Activated naive CD4-positive, alpha-beta T cell treated with anti-CD3 and anti-CD28 coated beads, Interleukin-2, amount 50 U/mL, for 72 hours (primary cell): ENCODE measurements at places on chromosomes 5 and 9. TPM values are rescaled to one million over a fixed set of nuclear protein-coding genes. Genes with fewer than 3 reads are reported as not detected.

DNA sequence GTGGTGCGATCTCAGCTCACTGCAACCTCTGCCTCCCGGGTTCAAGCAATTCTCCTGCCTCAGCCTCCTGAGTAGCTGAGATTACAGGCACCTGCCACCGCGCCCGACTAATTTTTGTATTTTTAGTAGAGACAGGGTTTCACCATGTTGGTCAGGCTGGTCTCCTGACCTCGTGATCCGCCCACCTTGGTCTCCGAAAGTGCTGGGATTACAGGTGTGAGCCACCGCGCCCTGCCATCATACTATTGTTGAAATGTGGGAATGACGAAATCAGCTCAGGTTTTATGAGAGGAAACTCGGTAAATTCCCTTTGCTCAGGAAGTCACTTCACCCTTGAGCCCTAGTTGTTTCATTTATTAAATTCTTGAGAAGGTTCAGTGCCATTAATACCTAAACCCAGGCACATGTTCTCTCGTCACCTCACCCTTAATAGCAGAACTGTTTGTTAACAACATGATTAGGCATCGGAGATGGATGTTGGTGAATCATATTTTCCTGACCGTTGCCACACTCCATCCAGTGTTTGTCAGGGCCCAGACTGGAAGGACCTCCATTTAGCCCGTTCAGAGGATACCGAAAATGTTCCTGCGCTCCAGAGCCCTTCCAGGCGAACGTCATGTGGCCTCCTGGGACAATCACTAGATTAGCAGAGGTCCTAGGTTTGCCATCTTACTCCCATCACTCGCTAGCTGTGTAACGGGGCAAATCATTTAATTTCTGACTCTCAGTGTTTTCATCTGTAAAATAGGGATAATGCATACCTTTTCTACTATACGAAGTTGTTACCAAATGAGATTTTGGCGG, 20.0 kb upstream of the CREBRF start:
- peak; percentile 74 for DNase-seq

DNA sequence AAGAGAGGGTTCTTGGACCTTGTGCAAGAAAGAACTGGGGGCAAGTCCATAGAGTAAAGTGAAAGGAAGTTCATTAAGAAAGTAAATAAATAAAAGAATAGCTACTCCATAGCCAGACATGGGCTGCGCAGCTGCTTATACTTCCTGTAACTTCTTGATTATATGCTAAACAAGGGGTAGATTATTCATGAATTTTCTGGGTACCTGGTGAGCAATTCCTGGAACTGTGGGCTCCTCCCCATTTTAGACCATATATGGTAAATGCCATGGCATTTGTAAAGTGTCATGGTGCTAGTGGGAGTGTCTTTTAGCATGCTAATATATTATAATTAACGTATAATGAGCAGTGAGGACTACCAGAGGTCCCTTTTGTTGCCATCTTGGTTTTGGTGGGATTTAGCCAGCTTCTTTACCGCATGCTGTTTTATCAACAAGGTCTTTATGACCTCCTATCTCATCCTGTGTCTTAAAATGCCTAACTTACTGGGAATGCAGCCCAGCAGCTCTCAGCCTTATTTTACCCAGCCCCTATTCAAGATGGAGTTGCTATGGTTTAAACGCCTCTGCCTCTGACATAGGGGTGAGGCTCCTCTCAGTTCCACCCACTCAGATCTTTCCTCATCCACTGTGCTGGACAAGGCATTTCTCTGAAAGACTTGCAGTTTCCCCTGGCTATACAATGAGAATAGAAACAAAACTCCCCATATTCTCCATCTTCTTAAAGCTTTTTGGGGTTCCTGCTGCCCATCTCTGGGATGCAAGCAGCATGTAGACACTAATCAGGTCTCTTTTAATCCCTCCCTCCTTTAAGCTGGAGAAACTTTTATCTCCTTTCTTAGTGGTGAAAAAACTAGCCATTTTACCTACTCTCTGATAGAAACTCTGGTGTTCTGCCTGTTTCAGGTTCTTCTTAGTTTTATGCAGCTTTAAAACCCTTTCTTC, 91.2 kb downstream of the ARRDC3 start:
- DNase-seq: no peak

DNA sequence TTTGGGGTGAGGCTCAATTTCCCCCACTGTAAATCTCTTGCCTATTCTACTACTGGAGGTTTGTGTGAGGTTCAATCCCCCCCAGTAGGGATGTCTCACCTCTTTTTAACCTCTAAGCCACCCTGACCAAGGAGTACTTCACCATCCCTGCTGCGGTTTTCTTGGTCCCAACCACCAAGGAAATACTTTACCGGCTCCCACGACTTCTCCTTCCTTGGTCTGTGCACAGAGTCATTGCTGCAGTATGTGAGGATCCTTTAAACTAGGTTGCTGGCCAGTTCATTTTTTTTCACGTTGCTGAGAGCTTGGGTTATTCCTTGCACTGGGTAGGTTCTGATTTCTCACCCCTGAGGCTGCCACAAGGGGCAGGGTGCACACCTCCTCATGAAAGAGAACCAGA, 22.5 kb upstream of the HMGCS1 start:
- no peak for DNase-seq

DNA sequence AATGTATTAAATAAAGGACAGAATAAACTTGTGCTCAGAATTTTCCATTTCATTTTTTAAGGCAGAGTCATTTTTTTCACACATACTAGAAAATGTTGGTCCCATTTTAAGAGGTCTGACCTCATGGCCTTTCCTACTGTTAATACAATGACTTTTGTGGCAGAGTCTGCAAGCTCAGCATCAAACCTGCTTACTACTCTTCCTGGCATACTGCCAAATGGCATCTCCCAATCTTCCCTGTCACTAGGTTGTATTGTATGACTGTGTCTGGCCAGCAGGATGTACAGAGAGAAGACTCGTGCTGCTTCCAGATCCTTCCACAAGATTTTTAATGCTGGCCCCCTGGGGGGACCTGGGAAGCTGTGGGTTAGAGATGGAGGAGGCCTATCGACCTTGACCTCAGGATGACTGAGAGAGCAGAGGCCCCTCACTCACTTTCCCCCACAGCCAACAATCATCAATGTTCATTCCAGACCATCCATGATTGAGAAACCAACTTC, 64.7 kb downstream of the BARX1 start:
- DNase-seq: no peak

DNA sequence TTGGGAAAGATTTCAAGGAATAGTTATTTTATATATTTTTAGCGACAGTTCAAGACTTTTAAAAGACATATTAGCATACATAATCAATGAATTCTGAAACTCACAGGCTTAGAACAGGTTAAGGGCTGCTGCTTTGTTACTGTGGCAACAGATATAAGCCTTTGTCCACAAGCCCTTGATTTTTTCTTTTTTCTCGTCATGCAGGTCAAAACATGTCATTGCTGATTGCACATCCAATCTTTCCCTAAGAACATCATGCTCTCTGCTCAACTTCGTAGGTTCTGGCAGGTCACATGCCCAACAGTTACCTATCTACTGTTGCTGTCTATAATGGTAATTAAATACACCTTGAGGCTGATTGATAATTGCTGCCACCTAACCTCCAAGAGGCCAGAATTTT, 172.5 kb upstream of the PTPRD start:
- DNase-seq: no peak

- DNase-seq: no peak
These were observed 141.9 kb downstream of the MAPKAP1 start for GRCh38 chr9:125565126-125565525.

DNA sequence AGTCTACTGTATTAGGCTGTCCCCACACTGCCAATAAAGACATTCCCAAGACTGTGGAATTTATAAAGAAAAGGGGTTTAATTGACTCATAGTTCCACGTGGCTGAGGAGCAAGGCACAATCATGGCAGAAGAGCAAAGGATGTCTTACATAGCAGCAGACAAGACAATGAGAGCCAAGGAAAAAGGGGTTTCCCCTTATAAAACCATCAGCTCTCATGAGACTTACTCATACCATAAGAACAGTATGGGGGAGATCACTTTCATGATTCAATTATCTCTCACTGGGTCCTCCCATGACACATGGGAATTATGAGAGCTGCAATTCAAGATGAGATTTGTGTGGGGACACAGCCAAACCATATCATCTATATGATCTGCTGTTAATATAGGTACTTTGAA, 14.8 kb upstream of the FSTL4 start:
- no peak for DNase-seq

DNA sequence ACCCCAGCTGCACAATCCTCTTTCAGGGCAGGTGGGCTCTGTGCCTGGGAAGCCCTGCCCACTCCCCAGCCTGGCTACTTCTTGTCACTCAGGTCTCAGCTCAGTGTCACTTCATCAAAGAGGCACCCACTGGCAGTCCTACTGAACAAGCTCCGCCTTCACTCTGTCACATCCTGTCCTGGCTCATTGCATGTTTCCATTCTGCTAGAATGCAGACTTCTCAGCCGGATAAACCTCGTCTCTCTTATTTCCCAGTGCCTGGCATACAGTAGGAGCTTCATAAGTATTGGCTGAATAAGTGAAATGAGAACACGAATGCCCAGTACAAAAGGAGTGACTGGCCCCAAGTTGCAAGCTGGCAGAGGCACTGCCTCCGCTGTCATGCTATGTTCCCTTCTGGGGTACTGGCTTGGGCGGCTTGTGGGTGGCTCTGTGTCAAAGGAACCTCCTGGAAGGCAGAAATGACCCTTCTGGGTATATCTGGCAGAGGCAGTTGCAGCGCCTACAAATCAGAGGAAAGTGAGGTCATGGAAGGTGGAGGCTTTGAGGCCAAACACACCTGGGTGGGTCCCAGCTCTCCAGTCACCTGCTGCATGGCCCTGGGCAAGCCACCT, 98.3 kb upstream of the PHYKPL start:
- no peak for DNase-seq

- no peak for DNase-seq
These were observed 120.4 kb downstream of the RAPGEF6 start for GRCh38 chr5:131514316-131515283.

The PRRX2 gene
- not detected for total RNA-seq

DNA sequence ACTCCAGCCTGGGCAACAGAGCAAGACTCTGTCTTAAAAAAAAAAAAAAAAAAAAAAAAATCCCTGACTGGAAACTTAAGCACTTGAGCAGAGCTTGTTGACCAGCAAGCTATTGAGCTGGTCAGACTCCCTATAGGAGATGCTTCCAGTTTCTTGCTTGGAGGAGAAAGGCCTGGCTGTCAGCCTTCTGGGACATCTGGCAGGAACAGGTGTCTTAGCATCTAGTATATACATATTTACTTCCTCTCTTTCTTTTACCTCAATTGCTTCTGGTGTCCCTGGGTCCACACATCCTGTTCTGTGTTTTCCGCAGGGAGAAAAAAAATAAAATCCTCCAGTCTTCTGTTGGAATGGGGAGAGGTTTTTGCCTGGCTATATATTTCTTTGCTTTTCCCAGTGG, 60.1 kb downstream of the PRKACG start:
- DNase-seq: no peak

DNA sequence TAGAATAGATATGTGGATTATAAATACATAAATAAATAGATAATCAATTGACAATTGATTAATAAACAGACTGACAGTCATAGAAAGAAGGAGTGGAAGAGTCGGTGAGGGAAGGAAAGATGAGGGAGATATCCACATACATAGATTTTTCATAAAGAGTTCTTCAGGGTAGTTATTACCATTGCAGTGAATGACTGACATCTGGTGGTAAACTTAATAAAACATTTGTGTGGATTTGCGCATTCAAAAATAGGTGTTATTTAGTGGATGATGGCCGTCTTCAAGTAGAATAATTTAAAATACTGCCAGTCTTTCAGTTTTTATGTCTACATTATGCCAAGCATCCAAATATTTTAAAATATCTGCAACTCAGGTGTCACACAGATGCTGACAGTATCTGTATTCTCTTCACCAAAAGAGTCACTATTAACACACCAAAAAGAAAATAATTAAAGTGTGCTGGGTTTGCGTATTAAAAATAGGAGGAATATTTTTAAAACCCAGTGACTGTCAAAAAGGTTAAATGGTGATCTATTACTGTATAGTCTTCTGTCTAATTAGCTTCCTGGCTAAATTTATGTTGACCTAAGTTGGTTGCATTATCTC, 78.8 kb downstream of the GIN1 start:
- DNase-seq: no peak

DNA sequence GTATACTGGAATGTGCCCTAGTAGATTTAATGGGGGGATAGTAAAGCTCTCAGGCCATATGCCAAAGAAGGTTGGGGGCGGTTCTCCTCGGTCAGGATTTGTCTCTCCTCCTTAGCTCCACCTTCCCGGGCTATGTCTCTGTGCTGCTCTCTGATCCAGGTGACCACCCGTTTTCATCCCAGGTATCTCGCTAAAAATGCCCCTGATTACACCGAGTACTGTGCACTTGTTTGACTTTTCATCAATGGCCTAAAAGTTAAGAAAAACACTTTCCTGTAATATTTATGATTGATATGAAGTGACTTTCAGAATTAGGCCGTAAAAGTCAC, 724 bp downstream of the NDUFS6 start:
- DNase-seq: no peak

DNA sequence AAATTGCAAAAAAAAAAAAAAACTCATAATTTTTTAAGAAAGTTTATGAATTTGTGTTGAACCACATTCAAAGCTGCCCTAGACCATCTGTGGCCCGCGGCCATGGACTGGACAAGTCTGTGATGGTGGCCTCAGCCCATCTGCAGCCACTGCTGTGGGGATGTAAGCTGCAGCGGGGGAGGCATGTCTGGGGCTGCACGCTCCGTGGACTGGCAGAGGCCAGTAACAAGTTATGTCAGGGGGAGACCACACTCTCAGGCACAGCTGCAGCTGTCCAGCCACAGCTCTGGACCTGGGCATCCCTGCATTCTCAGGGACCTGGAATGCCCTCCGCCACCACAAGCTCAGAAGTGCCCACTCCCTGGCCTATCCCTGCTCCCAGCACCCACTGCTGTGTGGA, 1272.3 kb upstream of the CDH9 start:
- no peak for DNase-seq

DNA sequence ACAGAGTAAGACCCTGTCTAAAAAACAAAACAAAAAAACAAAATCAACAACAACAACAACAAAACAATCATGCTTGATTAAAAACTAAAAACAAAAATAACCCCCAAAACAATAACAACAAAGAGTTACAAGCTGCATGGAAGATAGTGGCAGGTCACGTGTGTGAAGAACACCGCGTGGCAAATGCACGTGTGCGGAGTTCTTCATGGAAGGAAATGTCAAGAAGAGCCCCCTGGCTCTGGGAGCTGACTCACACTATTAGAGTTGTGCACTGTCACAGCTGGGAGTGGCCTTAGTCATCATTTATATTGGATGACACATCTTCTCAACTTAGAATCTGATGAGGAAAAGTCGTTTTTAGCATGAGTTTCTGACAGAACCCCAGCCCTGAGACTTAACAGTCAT, 110.5 kb downstream of the JMY start:
- DNase-seq: no peak

- no peak for DNase-seq
These were observed 579.7 kb downstream of the CCDC171 start for GRCh38 chr9:16132513-16132912.

DNA sequence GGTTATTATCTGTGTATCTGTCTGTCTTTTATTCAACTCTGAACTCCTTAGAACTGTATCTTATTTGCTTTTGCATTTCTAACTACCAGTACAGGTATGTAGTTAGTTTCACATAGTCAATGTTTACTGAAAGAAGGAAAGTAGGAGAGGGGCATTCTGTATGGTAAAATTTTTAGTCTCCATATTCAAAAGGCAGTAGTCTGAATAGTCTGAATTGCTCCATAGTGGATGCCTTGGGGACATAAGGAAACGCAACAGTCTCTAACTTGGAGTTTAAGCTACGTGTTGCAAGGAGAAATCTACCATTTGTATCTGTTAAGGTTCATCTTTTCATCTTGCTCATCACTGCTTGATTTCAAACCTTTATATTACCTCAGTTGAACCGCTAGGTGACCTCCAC, 26.2 kb downstream of the RASGRF2 start:
- DNase-seq: no peak
